H7 (cell line): ENCODE measurements at places on chromosomes 1 and 21. TPM values are rescaled to one million over a fixed set of nuclear protein-coding genes. Genes with fewer than 3 reads are reported as not detected.
A peak's percentile ranks its signal among the peaks of the same experiment; 100 is the strongest.

DNA sequence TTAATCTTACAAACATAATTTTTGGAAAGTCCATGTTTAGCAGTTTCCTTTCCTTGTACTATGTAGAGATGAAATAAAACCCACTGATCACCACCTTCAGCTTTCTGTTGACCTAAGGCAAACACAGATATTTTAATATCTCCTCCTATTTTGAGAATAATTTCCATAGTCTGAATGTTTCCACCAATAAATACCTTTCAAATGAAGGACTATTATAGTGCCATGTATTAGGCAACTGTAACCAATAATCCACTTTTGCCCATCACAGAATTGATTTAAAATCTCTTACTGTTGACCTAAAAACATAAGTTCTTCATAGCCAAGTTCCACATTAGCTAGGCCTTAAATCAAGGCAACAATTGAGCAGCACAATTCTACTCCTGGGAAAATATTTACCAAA lies 1.8 kb downstream of the CDC42BPA start:
- no peak for DNase-seq

DNA sequence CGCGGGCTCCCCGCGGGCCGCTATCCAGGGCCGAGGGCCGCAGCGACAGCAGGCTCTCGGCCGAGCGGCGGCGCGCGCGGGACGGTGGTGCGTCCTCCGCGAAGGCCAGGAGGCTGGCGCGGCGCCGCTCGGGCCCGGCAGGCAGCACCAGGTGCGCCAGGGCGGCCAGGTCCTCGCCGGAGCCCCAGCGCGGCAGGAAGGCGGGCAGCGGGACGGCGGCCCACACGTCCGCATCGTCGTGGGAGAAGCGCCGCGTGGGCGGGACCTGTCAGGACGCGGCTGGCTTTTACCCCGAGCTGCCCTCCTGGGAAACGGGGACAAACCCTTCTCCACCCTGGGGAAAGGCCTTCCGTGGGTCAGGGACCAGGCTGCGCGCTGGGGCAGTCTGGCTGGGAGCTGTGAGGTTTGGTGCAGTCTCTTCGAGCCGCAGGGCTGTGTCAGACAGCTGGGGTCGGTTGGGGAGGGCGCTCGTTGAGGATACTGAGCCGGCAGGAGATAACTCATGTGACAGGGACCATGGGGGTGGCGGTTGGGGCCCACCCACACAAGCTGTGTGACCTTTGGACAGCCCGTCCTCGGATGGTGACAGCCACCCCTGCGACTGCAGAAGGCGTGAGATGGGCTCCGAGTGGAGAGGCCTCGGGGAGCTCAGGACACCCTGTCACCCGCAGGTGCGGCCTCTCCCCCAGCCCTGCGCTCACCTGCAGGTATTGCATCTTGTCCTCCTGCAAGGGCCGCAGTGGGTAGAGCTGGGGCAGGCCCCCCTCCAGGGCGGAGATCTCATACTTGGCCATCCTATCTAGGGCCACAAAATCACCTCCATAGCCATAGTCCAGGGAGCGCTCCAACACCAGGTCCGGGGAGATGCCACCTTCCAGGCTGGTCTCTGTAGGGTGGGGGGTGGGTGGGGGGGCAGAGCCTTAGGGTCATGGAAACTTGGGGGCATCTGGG lies 6.0 kb downstream of the HES3 start:
- DNase-seq = peak; percentile 79

DNA sequence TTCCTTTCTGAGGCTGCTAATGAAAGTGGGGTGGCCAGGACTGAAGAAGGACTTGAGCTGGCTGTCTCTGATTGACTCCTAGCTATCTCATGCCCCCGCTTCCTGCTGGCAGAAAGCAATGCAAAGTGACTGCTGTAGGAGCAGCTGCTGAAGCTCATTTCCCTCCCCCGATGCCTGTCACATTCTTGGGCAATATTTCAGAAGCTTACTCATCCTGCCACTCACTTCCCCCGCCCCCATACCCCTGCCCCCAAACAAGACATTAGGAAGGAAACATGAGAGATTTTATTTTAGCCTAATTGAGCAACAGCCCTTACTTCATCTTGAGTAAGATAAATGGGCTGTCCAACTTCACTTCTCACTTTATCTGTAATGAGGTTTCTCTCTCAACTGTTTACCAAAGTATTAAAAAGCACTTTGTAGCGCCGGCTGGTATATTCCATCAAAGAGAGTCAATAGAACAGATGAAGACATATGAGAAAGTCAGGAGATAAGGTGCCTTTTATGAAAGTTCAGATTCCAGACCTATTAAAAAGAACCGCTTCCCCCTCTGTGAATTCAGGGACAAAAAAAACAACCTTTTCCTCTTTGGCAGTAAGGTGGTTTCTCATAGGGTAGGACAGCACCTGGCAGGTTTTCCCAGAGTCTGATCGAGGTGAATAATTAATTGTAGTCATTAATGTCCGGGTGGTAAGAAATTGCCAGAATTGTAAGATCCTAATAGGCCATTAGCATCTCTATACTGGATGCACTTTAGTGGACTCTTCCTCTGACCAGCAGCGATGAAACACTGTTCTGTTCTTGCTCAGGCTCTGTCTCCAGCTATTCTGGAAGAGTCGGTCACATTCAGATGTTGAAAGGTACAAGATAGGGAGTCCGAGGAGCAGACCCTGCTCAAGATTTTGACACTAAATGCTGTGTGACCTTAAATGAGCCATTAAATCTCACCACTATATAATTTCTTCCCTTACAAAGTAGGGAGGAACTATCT lies 70.2 kb downstream of the SH3GLB1 start:
- DNase-seq = no peak

The FAM177B gene
- total RNA-seq = not detected in 2 replicates

The SPRR1A gene
- total RNA-seq = not detected in 2 replicates
